ENCODE measurements at places on chromosomes 4 and X. TPM values are rescaled to one million over a fixed set of nuclear protein-coding genes. Genes with fewer than 3 reads are reported as not detected.

NLGN4X gene
- 0.50 TPM for total RNA-seq

CLCN4 gene
- total RNA-seq, result 1.4 TPM

SOX3 gene
- total RNA-seq, result not detected

RNF4 gene
- 49.9 TPM for total RNA-seq

LDB2 gene
- not detected for total RNA-seq

HELT gene
- total RNA-seq, result not detected

GABRG1 gene
- total RNA-seq, result not detected

ARHGAP24 gene
- total RNA-seq, result 5.5 TPM

UBA1 gene
- 156 TPM for total RNA-seq

FGFBP1 gene
- 12.5 TPM for total RNA-seq

CXCL8 gene
- 8.5 TPM for total RNA-seq

CCKAR gene
- total RNA-seq, result not detected

FGF16 gene
- total RNA-seq, result not detected

SERPINA7 gene
- total RNA-seq, result not detected

BMPR1B gene
- total RNA-seq, result 6.5 TPM

All from nasal cavity respiratory epithelium epithelial cell of viscerocranial mucosa (primary cell).